ENCODE measurements at places on chromosomes 6 and 20.

GRCh38 chr20:49100972-49101371, 54.9 kb downstream of the CSE1L start:
- DNase-seq: no peak

DNA sequence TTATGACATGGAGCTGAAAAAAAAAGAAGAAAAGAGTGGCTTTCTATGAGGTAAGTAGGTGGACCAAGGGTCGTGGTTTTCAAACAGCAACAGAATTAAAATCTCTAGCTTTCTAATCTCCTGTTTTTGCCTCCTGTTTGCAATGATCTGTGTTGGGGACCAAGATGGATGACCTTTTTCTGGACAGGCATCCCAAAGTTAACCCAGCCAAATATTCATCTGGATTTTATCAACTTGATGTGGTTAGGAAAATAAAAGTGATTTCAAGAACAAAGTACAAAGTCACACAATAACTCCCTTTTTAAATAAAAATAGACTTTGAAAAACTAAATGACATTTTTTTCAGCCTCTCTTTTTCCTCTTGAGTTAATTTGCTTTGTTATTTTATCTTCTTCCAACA, 282.1 kb upstream of the PRDM1 start:
- no peak for DNase-seq

DNA sequence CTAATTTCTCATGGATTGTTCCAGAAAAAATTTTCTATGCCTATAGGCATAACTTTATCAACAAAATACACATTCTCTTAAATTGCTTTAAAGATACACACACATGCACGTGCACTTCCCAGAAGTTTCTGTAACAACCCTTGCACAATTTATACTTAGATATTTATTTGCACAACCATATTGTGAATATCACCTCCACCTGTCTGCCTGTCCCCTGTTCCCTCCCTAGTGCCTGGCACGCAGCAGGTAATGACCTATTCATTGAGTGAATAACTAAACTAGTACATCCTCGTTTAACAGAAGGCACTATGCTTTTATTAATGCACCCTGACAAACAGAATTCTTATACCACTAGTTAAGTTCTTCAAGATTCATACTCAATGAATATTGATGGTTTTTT, 198.9 kb downstream of the BCAS1 start:
- DNase-seq: no peak

GRCh38 chr20:17845701-17846475, 122.7 kb downstream of the SNX5 start:
- no peak for DNase-seq

DNA sequence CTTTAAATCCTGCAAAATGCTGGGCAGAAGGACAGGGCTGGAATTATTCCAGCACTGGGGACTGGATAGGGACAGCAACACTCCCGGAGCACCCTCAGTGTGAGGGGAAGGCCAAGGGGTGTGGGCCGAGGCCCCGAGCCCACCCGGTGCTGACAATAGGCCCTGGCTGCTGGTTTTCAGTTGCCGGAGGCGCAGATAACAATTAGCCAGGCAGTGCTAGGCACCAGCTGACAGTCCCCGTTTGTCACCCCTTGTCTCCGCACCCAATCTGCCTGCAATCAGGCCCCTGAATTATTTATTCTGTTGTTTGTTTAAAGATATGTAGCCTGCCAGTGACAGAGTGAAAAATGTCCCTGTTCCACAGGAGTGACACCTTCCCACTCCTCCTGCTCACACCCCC, 120.0 kb downstream of the GRM4 start:
- no peak for DNase-seq

DNA sequence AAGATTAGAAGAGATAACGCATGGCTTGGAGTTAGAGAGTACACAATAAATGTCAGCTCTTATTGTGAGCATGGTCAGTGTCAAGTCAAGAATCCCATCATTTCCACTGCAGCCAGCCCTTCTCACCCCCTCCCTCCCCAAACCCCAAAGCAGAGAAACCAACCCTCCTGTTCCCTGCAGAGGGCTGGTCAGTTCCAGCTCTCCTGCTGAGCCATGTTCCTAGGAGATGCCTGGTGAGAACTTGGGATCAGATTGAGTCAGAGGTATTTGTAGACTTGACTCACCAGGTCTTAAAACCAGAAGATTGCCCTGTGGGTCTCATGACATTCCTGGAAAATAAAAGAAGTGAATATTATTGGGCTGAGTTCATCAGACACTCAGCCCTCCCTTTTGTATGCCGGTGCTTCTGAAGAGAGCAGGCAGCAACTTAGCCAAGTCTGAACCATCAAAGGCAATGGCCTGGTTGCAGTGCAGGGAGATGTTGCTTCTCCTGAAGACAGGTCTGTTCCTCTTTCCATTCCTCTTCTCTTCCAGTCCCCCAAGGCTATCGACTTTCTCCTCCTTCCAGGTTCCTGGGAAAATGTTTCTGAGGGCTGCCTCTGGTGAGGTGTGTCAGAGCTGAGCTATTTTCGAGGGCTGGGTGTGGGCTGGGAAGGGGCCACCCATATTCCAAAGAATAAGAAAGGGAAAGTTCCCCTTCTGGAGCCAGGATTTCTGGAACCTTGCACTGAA, 278.2 kb upstream of the SUPT3H start:
- DNase-seq: no peak

DNA sequence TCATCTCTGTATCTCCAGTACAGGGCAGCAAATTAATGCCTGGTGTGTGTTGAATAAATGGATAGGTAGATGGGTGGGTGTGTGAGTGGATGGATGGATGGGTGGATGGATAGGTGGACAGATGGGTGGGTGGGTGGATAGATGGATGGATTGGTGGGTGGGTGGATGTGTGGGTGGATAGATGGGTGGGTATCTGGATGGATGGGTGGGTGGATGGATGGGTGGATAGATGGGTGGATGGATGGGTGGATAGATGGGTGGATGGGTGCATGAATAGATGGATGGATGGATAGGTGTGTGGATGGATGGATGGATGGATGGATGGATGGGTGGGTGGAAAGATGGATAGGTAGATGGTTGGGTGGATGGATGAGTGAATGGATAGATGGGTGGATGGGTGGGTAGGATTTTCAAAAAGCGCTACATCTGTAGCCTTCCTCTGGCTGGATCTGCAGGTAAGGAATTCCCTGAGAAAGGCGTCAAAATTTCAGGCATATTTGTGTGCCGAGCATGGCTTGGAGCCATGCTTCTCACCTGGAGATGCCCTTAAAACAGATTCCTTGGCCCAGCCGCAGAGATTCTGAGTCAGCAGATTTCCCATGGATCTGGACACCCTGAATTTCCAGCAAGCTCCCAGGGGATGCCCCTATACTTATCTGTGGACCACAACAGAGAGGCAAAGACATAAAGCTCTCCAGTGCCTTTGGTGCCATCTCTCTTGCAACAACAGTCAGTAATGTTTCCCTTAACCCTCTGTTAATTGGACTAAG, 177.6 kb downstream of the CDH4 start:
- DNase-seq: no peak

- no peak for DNase-seq
Measured at GRCh38 chr6:73768558-73768957, 72.6 kb downstream of the CD109 start.

DNA sequence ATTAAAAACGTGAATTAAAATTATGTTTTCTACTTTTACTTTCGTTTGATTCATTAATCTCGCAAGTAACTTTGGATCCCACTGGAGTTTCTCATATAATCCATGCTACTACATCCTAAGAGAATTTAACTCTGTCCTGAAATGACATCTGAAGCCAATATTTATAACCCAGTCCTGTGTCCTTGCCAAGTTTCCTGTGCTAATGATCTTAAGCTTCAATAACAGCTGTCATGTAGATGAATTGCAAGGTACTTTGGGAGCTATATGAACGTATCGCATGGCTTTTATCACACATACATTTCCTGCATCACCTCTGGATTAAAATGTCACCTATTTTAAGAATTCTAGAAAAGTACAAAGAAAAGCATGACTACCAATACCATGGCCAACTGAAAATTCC, 833.8 kb upstream of the CITED2 start:
- DNase-seq: peak; percentile 34

GRCh38 chr20:41355192-41355591, 11.4 kb downstream of the EMILIN3 start:
- DNase-seq: no peak

- no peak for DNase-seq
Measured at GRCh38 chr20:16314748-16315159, 258.5 kb downstream of the KIF16B start.

DNA sequence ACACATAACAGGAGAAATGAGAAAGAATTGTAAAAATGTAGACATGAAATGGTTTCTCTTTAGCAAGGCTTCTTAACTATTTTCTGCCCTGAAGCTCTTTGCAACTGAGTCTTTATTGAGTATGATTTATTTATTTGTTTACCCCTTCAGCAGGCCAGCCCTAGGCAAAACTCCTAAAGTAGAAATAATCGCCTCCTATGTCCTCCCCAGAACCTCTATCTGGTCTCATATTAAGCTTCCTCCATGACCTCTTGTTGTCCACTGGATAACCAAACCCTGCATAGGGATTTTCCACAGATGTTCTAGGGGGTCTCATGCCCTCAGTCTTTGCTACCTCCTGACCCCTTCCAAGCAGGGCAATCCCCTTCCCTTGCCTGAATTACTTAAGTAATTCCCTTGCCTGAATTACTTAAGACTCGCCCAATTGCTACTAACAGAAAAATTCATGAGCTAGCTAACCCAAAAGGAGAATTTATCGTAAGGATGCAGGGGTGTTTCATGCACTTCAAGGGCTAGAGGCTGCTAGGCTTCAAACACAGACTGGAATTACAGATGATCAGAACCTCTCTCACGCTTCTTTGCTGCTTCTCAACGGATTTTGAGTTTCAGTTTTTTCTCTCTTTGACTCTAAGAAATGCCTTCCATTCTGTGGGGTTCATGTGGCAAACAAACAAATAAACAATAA, 425.9 kb upstream of the RNF217 start:
- DNase-seq: no peak

DNA sequence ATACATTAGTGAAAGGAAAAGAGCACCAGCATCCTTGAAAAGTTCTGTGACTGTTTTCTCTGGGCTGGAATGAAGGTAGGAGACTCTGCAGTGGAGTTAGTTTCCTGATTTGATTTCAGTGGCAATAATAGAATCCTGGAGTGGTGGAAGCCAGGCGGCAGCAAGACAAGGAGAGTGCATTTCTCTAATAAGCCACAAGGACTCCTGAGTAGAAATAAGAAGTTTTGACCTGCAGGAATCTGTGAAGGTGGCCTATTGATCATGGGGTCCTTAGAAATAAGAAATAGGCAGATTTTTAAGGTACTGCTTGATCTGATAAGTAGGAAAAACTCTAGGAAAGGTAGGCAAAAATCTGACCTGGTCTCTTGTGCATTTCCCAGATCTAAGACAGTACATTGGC, 68.4 kb upstream of the ELOVL5 start:
- no peak for DNase-seq

GRCh38 chr6:37565267-37566110, 65.8 kb upstream of the CCDC167 start:
- peak; percentile 80 for DNase-seq

GRCh38 chr20:51451484-51451883, 91.0 kb downstream of the NFATC2 start:
- DNase-seq: no peak

- DNase-seq: no peak
Measured at GRCh38 chr6:4941782-4942672, 61.8 kb downstream of the RPP40 start.

DNA sequence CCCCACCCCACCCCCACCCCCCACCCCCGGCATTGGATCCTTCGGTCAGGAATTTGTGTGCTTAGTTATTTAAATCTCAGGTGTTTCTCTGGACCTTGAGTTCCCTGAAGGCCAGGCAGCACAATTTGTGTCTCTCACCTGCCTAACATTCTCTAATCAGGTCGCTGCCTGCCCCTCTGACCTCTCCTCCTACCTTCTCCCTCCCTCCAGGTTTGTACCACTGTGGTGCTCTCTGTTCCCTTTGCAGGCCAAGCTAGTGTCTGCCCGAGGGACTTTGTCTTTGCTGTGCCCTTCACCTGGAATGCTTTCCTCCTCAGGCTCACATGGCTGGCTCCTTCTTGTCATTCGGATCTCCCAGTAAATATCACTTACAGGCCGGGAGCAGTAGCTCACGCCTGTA, 131.4 kb upstream of the SLC2A12 start:
- no peak for DNase-seq

DNA sequence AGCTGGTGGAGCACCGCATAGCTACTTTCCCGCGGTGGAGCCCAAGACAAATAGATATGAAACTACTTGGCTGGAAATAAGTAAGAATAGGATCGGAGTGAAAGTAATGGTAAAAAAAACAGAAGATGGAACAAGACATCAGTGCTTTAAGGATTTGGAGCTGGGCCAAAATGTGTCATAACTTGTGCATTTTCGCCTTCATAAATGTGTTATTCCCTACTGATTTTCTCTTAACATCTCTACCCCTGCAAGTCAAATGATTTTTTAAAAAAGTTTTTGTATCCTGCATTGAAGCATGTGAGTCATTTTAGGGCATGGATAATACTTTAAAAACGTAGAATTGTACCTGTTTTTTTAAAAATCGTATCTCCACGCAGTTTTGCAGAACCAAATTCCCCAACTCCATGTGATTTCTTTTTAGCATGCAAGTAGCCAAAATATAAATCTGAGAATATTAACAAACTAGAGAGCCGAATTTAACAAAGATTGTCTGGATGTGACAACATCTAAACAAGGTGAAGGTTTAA, 882 bp upstream of the FAM184A start:
- no peak for DNase-seq

GRCh38 chr20:57316795-57317201, 12.8 kb upstream of the SPO11 start:
- DNase-seq: no peak

DNA sequence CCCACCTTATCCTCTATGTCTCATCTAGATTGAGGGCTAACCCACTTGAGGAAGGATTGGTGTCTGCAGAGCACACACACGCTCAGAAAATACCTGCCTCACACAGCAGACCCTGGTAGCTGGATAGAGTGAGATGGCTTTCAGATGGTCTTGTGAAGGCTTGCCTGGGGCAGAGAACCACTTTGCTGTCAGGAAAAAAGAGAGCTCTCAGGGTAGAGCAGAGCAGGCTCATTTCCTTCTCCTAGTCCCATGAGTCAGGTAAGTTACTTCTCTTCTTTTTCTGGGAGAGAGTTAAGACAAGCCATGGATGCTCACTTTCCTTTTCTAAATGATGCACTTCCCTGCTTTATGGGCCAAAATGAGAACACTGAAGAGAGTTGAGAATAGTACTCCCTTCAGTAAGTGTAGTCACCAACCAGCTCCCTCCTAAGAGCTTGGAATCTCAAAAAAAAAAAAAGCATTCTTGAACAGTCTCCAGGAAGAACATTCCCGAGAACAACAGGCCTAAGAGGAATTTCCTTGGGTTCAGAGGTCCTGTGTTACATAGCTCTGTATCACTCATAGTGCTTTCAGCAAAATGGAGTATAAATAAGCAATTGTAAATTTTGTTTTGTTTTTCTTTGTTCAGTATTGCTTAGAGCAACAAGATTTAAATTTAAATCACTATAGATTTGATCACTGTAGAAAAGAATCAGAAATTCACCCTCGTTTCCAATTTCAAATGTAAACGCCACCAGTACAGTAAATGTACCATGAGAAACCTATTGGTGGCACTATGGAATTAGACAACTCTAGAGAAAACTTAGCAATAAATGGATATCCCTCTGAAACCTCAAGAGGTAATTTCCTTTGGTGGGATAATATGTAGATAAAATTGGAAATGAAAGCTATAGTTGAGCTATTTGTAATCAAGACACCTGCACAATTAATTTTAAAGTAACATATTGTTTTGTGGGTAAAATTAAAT, 530.3 kb downstream of the RFPL4B start:
- DNase-seq: peak; percentile 3

GRCh38 chr6:1597121-1597744, 12.5 kb upstream of the FOXC1 start:
- no peak for DNase-seq
